OCI-M1 (cell line): ENCODE measurements at places on chromosomes 5 and 9.

DNA sequence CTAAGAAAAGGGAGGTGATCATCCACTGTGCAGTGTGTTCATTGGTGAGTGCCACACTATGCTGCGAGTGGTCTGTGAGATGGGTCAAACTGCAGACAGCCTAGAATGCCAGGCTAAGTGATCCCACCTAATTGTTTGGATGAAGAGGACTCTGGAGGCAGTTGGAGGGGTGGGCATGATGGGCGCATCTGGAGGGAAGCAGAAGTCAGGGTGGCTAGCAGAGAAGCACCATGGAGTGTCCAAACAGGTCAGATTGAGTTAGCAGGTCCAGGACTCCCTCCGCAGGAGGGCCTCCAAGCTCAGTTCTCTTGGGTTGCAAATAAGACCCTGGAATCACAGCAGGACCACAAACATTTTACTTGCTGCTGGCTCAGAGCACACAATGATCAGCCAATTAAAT is 19.9 kb upstream of the ANGPTL2 start:
- DNase-seq = no peak

GRCh38 chr5:145495741-145496140 is 339.4 kb downstream of the PRELID2 start:
- peak; percentile 57 for DNase-seq

DNA sequence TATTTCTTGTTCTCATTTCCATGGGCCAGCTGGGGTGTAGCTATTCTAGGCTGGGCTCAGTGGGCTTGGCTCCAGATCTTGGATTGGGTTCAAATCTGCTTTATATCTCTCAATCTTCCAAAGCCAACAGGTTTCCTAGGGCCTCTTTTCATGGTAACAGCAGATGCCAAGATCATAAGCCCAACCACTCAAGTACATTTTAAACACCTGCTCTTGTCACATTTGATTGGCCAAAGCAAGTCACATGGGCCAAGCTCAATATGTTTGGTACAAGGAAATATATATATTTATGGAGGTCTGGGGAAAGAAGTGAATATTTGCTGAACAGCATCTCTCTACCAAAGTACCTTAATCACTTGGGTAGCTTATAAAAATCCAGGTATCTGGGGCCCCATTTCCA is 49.5 kb downstream of the MRRF start:
- no peak for DNase-seq

- no peak for DNase-seq
These were observed 242.6 kb downstream of the DENND1A start for GRCh38 chr9:123687246-123687751.

- no peak for DNase-seq
These were observed 780.3 kb downstream of the DTWD2 start for GRCh38 chr5:118208031-118208453.
